ENCODE measurements at places on chromosomes 4 and X.

GRCh38 chrX:48927736-48928382, 9.0 kb upstream of the PIM2 start:
- DNase-seq: no peak

DNA sequence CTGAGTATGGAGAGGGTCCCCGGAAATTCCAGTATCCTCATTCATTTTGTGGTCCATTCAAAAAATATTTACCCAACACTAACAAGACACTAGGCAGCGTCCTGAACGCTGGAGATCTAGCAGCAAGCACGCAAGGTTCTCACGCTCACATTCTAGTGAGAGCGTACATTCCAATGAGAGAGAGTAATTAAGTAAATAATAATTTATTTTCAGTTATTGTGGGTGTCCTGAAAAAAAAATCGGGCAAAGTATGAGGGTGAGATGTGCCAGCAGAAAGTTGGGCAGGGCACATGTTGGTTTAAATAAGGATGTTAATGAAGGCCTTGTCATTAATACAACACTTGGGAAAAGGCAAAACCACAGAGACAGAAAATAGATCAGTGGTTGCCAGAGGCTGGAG, 4.0 kb upstream of the TMEM156 start:
- DNase-seq: no peak

DNA sequence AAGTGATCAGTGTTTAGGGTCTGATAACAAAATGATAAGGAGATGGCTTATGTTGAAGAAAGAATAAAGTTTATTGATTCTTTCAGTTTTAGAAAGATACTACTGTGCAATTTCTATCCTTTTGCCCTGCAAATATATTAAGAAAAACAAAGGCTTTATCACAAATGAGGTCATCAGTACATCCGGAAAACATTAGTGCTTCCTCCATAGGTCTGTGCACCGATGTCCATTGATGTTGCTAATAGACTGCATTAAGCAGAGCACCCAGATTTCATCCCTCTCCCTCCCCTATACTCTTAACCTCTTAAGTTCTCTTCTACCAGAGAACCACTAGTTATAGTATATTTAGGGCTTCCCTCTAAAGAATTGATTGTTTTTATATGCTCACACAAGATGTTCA, 53.7 kb upstream of the HHIP start:
- no peak for DNase-seq

GRCh38 chr4:189988877-189989431, 38.1 kb downstream of the FRG2 start:
- DNase-seq: no peak

DNA sequence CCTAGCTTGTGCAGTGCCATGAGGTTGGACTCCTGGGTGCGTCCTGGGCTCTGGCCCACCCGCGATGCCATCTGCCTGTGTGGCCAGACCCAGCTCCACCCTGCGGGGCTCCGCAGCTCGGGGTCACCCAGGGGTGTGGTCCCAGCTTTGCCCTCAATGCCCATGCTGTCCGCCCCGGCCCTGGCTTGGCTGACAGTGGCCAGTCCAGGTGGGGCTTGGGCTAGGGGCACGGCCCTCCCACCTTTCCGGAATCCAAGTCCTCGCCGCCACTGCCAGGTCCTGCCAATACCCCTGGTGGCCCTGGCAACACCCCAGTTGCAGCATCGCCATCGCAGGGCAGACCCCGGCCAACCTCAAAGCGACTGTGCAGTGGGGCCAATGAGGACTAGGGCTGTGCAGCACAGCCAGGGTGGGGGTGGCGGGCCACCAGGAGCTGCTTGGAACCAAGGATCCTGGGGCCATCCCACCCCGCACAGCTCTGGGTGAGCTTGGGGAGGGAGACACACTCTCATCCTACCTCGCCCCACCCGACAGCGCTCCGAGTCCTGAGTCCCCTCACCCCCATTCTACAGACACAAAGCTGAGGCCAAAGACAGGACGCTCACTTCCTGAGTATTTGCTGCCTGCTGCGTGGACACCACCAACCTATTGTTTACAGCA, 80.9 kb downstream of the ZNF718 start:
- DNase-seq: no peak

DNA sequence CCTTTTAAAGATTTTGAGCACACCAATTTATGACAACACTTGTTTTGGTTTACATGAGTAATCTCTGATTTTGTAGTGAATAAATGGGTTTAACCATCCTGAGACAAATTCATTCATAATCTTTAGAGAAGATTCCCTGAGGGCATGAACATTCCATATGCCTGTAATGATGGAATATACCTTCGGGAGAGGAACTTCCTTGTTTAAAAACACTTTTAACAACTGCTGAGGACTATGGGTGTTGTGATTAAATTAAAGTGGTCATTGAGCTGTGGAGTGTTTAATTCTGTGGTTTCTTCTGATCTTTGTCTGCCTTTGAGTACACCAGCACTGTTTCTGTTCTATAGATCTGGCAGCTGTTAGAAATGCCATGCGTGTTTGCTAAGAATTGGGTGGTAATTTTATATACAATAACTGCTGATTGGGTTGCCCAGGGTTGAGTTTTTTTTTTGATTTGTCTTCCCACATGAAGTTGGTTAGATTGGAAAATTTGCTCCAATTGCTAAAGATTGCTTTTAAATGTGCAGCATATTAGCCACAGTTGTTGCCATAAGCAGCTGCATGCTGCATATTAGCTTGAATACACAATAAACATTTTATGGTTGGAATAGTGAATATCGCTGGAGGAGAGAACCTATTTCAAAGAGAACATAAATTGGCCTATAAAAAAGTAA, 86.8 kb downstream of the DCLK2 start:
- DNase-seq: no peak

- no peak for DNase-seq
These were observed 84.2 kb downstream of the HPRT1 start for GRCh38 chrX:134544135-134544512.

DNA sequence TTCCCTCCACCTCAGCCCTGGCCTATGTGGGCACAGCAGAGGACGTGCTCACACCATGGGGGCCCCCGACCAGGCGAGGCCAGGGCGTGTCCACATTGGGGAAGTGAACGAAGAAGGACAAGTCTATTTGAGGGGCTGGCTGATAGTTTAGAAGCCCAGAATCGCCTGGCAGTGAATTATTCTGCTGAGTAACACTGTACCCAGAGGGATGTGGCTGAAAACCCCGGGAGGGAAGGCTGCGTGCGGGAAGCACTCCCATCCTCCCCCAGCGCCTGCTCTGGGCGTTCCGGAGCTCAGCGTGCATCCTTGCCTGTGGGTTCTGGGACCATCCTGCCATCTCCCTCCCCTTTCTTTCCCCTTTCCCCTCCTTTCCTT, 66.6 kb downstream of the TRMT44 start:
- no peak for DNase-seq

GRCh38 chr4:3112201-3112600, 37.7 kb downstream of the HTT start:
- no peak for DNase-seq

GRCh38 chr4:48188390-48188789, 54.3 kb upstream of the TXK start:
- DNase-seq: no peak

- DNase-seq: no peak
These were observed 1900.8 kb upstream of the PCDH10 start for GRCh38 chr4:131248314-131248713.

- DNase-seq: no peak
These were observed 97.6 kb downstream of the RAB28 start for GRCh38 chr4:13386405-13387107.

DNA sequence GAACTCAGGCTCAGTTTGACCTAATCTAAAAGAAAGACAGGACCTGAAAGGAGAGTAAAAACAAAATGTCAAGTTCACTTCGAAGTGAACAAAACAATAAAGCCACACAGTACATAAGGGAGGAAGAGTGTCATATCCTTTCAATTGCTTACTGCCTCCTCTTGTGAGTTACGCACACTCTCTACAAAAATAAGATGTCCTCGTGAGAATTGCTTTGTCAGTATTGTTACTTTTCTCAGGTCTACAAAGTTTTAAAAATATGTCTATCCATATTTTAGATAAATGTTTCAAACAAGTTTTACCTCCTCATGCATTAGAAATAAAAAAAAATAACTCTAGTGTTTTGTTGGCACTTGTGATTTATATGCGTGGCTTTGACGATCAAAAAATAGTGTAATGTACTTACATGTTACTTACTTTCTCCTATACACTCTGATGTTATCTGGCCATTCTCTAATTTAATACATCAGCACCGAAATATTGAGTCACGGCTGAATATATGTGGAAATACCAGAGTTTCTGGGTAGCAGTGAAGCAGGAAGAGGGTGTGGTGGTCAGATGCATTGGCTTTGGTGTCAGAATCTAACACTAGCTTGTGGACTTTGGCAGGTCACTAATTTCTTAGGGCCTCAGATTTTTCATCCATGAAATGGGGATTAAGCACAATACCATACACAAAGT, 8.1 kb upstream of the MRPL1 start:
- DNase-seq: no peak

- no peak for DNase-seq
These were observed 167.1 kb upstream of the PACRGL start for GRCh38 chr4:20532871-20533870.

GRCh38 chr4:99763635-99764101, 53.0 kb upstream of the DAPP1 start:
- no peak for DNase-seq

DNA sequence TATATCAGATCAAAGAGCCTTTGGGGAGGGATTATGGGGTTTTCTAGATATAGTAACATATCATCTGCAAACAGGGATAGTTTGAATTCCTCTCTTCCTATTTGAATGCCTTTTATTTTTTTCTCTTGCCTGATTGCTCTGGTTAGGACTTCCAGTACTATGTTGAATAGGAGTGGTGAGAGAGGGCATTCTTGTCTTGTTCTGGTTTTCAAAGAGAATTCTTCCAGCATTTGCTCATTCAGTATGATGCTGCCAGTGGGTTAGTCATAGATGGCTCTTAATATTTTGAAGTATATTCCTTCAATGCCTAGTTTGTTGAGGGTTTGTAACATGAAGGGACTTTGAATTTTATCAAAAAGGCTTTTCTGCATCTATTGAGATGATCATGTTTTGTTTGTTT, 25.6 kb upstream of the ABCB7 start:
- DNase-seq: no peak

- no peak for DNase-seq
These were observed 789 bp downstream of the ARHGAP10 start for GRCh38 chr4:147732518-147733235.

DNA sequence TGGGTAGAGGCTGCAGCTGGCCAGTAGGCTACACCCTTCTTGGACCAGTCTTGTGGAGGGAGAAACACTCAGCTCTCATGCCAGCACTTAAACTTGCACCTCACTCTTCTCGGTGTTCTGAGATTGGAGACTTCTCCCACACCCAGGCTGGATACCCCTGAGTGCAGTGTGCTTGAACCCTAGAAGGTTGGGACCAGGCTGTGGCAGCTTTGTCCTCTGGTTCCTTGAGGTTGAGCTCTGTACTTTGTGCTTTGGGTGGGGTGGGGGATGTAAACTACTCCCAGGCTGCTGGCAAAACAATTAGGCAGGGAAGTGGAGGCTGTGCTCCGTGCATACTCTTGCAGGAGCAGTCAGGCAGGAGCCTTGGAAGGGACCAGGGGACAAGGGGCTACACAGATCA, 143.6 kb upstream of the GNPDA2 start:
- no peak for DNase-seq

DNA sequence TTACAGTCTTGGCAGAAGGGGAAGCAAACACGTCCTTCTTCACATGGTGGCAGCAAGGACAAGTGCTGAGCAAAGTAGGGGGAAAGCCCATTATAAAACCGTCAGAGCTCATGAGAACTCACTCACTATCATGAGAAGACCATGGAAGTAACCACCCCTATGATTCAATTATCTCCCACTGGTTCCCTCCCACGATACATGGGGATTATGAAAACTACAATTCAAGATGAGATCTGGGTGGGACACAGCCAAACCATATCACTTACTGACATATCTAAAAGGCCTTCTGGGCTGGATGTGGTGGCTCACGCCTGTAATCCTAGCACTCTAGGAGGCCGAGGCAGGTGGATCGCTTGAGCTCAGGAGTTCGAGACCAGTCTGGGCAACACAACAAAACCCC, 117.1 kb upstream of the USP9X start:
- DNase-seq: no peak

DNA sequence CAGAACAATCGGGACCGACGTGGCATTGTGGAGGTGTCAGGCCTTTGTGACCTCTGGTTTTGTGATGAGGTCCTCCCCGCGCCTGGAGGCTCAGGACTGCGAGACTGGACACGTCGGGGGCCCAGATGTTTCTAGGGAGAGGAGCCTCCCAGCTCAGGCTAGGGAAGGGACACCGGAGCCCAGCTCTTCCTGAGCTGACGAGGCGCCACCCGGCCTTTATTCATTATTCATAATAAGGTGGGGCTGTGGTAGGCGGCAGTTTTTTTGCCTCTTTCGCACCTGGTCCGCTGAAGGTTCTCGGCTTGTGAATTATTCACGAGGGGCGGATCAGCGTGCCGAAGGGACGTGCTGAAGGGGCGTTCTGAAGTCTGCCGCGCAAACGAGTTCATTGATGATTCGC, 2.3 kb upstream of the UBA1 start:
- no peak for DNase-seq

GRCh38 chr4:141054446-141054845, 78.8 kb downstream of the RNF150 start:
- DNase-seq: no peak

GRCh38 chr4:89136525-89136924, 25.2 kb downstream of the TIGD2 start:
- DNase-seq: no peak

- no peak for DNase-seq
These were observed 1511.3 kb upstream of the AGA start for GRCh38 chr4:178953447-178954120.

GRCh38 chr4:8201321-8201781, 2.3 kb downstream of the SH3TC1 start:
- no peak for DNase-seq

DNA sequence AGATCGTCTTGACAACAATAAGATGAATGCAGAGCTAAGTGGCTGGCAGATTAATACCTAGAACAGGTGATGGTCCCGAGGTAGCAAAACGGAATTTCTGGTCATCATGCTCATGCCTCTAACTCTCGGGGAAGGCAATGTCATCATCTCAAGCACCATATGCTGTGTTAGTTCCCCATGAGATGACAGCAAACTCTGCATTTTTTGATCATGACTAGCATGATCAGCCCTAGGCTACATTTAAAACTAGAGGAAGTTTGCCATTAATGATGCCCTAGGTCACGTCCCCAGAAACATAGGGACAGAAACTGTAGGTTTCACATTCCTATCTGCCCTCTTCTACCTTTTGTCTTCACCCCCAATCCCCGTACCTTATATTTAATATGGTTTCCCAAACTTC, 11.6 kb downstream of the LPAR4 start:
- DNase-seq: no peak

- DNase-seq: no peak
These were observed 100.8 kb downstream of the SPIN4 start for GRCh38 chrX:63250253-63250868.

GRCh38 chr4:150117629-150118028, 39.4 kb downstream of the DCLK2 start:
- no peak for DNase-seq

- no peak for DNase-seq
These were observed 236.3 kb downstream of the FBXW7 start for GRCh38 chr4:152299553-152299952.

All from activated naive CD4-positive, alpha-beta T cell (primary cell).